Pancreas (tissue), 10 donors: ENCODE measurements at places on chromosomes 13 and 19. TPM values are rescaled to one million over a fixed set of nuclear protein-coding genes. Genes with fewer than 3 reads are reported as not detected.

The FFAR1 gene
- total RNA-seq = 3.5 TPM

The ZNF208 gene
- 1.5 TPM for total RNA-seq

The FGF21 gene
- not detected for total RNA-seq

The FFAR2 gene
- total RNA-seq = 0.95 TPM

The KLF2 gene
- 3.1 TPM for total RNA-seq

The LAIR1 gene
- 1.2 TPM for total RNA-seq

The LILRA2 gene
- total RNA-seq = 0.19 TPM

The C19orf85 gene
- total RNA-seq = not detected

The FBXO27 gene
- total RNA-seq = 2.2 TPM

The NXNL1 gene
- not detected for total RNA-seq

The GPR18 gene
- total RNA-seq = not detected

The NLRP7 gene
- not detected for total RNA-seq

The THAP8 gene
- 2.7 TPM for total RNA-seq

The PEG3 gene
- total RNA-seq = 4.2 TPM

The C1QTNF9B gene
- total RNA-seq = not detected

The TSSK6 gene
- 0.69 TPM for total RNA-seq

The PSG5 gene
- not detected for total RNA-seq

The ELSPBP1 gene
- not detected for total RNA-seq

The COL5A3 gene
- 1.6 TPM for total RNA-seq

The NKPD1 gene
- total RNA-seq = 0.03 TPM

The LACC1 gene
- total RNA-seq = 4.1 TPM

The SIGLEC10 gene
- 0.37 TPM for total RNA-seq

The GFY gene
- total RNA-seq = not detected

The GIPR gene
- total RNA-seq = 2.6 TPM

The NLRP5 gene
- total RNA-seq = not detected

The DMPK gene
- total RNA-seq = 37.7 TPM

The CAPN12 gene
- total RNA-seq = 8.8 TPM

The TEX101 gene
- total RNA-seq = not detected

The DACT3 gene
- total RNA-seq = 0.52 TPM

The ZNF284 gene
- 0.47 TPM for total RNA-seq

The PRODH2 gene
- total RNA-seq = 6.4 TPM

The ZNF737 gene
- 7.1 TPM for total RNA-seq

The ZIM2 gene
- 0.52 TPM for total RNA-seq

The PROZ gene
- not detected for total RNA-seq
